ENCODE measurements at places on chromosomes 6 and 20. TPM values are rescaled to one million over a fixed set of nuclear protein-coding genes. Genes with fewer than 3 reads are reported as not detected.

- no peak for DNase-seq
These were observed 955.9 kb upstream of the EYS start for GRCh38 chr6:66662721-66663507.

Gene RIPPLY2
- not detected for total RNA-seq

Gene PARD6B
- 12.7 TPM for total RNA-seq

Gene MYLK2
- not detected for total RNA-seq

Gene RAB44
- total RNA-seq = not detected

Gene BRPF3
- 36.7 TPM for total RNA-seq
